ENCODE measurements at places on chromosomes 16 and 17. TPM values are rescaled to one million over a fixed set of nuclear protein-coding genes. Genes with fewer than 3 reads are reported as not detected.

DNA sequence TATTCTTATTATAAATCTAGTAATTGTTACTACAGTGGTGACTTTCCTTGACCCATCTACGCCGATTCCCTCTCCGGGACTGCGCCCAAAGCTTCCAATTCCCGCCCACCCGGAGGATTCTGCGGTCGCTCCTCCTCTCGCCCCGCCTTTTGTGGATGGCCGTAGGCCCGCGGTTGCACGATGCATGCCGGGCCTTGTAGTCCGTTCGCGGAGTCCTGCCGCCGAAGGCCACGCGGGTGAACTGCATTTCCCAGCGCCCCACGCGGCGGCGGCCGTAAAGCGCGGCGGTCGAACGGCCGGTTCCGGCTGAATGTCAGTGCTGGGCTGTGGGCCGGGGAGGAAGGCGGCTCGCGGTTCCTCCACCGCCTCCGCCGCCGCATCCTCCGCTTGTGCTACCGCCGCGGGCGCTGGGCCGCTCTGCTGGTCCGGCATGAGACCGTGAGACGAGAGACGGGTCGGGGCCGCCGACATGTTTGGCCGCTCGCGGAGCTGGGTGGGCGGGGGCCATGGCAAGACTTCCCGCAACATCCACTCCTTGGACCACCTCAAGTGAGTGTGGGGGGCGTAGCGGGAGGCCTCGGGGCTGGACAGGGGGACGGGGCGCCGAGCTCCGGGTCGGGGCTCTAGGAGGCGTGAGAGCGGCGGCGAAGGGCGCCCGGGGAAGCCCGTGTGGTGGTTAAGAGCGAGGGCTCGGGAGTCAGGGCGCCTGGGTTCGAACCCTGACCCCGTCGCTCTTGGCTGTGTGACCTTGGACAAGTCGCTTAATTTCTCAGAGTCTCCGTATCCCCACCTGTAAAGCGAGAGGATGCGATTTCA lies at the start of gene CLEC16A:
Gene CLEC16A, plus strand, starts transcription at position 316 of the 816 bp plus-strand sequence. Its CDS starts 154 bp downstream, at position 470.
- peaks cover 11% of the 10 kb centered on the region for H3K36me3 ChIP-seq
- peaks cover 77% of the 10 kb centered on the region for H3K4me1 ChIP-seq
- H3K27me3 ChIP-seq: peaks cover 3% of the 10 kb centered on the region
- peak within 1 kb of the TSS; percentile 70 for H3K27ac ChIP-seq
- peak within 1 kb of the TSS; percentile 92 for H3K4me3 ChIP-seq
- DNase-seq: peak; percentile 97

The TP53TG3B gene
- not detected for total RNA-seq

The HS3ST4 gene
- not detected for total RNA-seq

DNA sequence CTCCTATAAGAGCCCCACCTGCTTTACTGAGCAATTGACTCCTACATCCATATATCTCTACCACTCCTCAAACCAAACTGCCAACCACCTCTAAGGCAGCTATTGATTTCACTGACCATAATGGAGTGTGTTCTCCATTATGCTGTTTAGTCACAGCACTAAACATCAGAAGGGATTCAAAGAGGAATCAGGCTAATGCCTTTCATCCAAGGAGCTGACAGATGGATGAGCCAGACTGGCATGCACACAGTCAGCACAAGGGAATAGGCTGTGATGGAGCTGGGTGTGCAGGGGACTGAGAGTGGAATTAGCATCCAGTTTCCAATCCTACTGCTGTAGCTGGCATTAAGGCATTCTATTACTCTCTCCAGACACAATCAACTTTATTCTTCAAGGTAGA lies 88.7 kb upstream of the CCL2 start:
- no peaks in the 10 kb centered on the region for H3K4me1 ChIP-seq
- H3K4me3 ChIP-seq: no peak overlapping the region
- no peaks in the 10 kb centered on the region for H3K36me3 ChIP-seq
- DNase-seq: no peak
- peaks cover 12% of the 10 kb centered on the region for H3K27me3 ChIP-seq

The SERPINF2 gene
- not detected for total RNA-seq

The RANBP10 gene
- total RNA-seq: 13.2 TPM

- H3K4me1 ChIP-seq: peaks cover 51% of the 10 kb centered on the region
- no peak for DNase-seq
- peak overlapping the region; percentile 45 for H3K27ac ChIP-seq
- peaks cover 20% of the 10 kb centered on the region for H3K36me3 ChIP-seq
- H3K27me3 ChIP-seq: no peaks in the 10 kb centered on the region
Observed at GRCh38 chr17:59002848-59003247, 103.8 kb downstream of the TRIM37 start.

The DNASE1L2 gene
- 1.5 TPM for total RNA-seq

DNA sequence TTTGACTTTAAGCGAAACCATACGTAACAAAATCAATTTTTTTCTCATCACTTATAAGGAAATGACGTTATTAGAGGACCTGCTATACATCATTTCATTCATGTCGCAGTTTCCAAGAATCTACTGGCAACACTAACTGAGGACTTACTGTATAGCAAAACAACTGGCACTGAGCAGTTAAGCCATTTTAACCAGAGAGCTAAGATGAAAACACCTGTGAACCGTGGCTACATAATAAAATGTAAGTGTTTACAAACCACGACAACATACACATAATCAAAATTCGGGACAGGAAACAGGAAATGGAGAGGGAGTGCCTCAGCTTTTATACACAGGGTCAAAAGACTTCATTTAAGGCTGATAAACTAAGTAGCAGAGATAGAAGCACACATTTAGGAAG lies 29.5 kb downstream of the METTL16 start:
- no peak for DNase-seq
- H3K27me3 ChIP-seq: no peaks in the 10 kb centered on the region
- no peak overlapping the region for H3K27ac ChIP-seq
- no peak overlapping the region for H3K4me3 ChIP-seq
- H3K4me1 ChIP-seq: peaks cover 12% of the 10 kb centered on the region
- H3K36me3 ChIP-seq: no peaks in the 10 kb centered on the region
